ENCODE measurements at places on chromosomes 1 and 21. TPM values are rescaled to one million over a fixed set of nuclear protein-coding genes. Genes with fewer than 3 reads are reported as not detected.

DNA sequence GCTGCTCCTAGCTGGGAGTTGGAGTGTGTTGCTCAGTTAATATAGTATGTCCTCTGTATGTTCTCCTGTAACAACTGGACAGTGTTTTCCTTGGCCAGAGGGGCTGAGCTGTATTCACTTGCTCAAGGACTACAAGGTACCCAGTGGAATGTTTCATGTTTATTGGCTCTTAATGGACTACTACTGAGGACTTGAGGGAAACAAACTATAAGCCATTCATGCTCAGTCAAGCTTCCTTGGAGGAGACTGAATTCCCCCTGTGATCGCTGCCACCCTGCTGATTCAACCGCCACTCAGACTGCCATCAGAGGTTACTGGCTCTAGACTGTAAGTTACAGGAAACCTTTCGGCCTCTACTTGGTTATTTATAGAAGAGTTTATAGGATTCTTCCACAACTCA is 166.6 kb downstream of the ZC3H11B start:
- no peaks in the 10 kb centered on the region for H3K27me3 ChIP-seq
- peak overlapping the region; percentile 74 for H3K27ac ChIP-seq
- peak; percentile 40 for DNase-seq
- H3K36me3 ChIP-seq: no peaks in the 10 kb centered on the region
- peaks cover 12% of the 10 kb centered on the region for H3K4me1 ChIP-seq

Gene GPATCH2
- 11.8 TPM for polyA plus RNA-seq

- H3K4me1 ChIP-seq: no peaks in the 10 kb centered on the region
- H3K27me3 ChIP-seq: no peaks in the 10 kb centered on the region
- no peak overlapping the region for H3K27ac ChIP-seq
- no peak overlapping the region for H3K4me3 ChIP-seq
Measured at GRCh38 chr1:172991674-172992400, 58.9 kb downstream of the TNFSF18 start.

DNA sequence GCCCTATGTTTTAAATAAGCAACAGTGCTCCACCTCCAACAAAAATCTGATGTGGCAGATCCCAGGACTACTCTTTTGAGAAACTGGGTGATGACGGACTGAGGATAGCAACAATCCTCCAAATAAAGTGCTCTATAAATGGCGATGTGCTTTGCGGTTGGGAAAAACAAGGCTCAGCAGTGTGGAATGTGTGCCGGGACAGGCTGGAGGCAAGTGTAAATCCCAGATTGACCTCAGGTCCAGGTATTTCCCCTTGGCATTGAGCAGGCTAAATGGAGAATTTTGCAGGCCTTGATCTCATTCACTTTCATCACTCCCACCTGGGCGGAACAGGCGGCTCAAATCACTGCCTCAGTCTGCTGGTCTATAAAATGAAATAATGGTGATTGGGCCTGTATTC is 35.1 kb downstream of the LRRC42 start:
- no peak for DNase-seq
- no peaks in the 10 kb centered on the region for H3K4me1 ChIP-seq
- no peak overlapping the region for H3K4me3 ChIP-seq
- H3K27ac ChIP-seq: no peak overlapping the region
- H3K36me3 ChIP-seq: no peaks in the 10 kb centered on the region

Gene AMY1C
- not detected for polyA plus RNA-seq

DNA sequence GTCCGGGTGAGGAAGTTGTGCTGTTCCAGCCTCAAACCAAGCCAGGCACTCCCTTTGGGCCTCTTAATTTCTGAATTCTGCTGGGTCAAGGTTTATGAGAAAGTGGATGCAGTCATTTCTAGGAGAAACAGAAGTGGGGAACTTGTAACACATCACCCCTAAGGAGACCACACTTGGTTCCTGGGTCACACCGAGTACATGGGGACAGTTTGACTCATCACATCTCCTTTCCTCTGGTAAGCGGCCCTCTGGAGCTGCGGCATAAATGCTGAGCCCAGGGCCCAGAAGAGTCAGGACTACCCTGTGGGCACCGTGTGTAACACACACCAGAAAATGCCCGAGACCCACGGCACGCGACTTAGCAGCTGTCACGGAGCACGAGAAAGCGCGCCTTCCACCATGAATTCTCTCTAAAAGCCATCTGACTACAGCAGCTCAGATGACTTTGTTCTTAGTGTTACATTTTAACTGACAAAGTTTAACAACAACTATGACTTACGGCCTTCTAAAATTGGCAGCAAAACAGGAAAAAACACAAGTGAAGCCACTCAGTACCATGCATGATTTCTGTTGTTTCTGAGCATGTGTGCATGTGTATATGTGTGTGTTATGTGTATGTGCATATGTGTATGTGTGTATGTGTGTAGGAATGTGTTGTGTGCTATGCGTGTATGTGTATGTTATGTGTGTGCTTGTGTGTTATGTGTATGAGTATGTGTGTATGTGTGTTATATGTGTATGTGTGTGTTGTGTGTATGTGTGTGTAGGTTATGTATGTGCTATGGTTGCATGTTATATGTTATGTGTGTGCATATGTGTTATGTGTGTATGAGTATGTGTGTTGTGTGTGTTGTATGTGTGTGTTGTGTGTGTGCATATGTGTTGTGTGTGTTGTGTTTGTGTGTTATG is 50.8 kb downstream of the TOMM20 start:
- H3K27me3 ChIP-seq: no peaks in the 10 kb centered on the region
- peak overlapping the region; percentile 2 for H3K27ac ChIP-seq
- no peak for DNase-seq
- H3K36me3 ChIP-seq: no peaks in the 10 kb centered on the region
- peaks cover 20% of the 10 kb centered on the region for H3K4me1 ChIP-seq

DNA sequence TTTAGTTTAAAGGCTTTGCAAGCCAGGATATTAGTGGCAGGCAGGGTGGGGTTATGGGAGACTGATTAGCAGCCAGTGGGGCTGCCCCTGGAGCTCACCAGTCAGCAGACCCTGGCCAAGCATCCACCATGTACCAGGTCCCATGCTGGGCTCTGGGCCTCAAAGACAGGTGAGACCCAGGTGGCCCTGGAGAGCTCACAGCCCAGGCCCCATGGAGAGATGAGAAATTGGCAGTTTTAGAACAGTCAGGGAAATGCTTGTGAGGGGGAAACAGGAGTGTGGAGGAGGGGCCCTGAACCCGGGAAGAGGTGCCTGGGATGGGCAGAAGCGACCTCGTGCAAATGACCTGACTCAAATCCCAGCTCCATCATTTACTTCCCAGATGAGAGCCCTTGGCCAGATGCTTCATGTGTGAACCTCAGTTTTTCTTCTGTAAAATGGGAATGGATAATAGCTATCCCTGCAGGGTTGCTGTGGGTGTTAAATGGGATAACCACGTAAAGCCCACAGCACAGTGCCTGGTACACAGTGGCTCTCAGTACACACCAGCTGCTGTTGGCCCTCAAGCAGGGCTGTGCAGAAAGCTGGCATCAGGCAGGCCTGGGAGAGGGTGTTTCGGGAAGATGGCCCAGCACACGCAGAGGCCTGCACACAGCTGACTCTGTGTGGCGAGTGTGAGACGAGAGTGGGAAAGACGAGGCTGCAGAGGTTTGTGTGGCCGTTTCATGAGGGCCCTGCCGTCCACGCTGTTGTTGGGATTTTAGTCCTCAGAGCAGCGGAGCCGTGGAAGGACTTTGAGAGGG is 518.5 kb downstream of the PTPRU start:
- no peaks in the 10 kb centered on the region for H3K36me3 ChIP-seq
- no peaks in the 10 kb centered on the region for H3K27me3 ChIP-seq
- H3K4me3 ChIP-seq: no peak overlapping the region
- no peak overlapping the region for H3K27ac ChIP-seq
- no peaks in the 10 kb centered on the region for H3K4me1 ChIP-seq

Gene CA6
- polyA plus RNA-seq: not detected

- no peaks in the 10 kb centered on the region for H3K36me3 ChIP-seq
- no peak overlapping the region for H3K4me3 ChIP-seq
- H3K27ac ChIP-seq: no peak overlapping the region
- H3K27me3 ChIP-seq: no peaks in the 10 kb centered on the region
- H3K4me1 ChIP-seq: no peaks in the 10 kb centered on the region
- DNase-seq: no peak
Measured at GRCh38 chr1:165942062-165942461, 114.6 kb downstream of the UCK2 start.

DNA sequence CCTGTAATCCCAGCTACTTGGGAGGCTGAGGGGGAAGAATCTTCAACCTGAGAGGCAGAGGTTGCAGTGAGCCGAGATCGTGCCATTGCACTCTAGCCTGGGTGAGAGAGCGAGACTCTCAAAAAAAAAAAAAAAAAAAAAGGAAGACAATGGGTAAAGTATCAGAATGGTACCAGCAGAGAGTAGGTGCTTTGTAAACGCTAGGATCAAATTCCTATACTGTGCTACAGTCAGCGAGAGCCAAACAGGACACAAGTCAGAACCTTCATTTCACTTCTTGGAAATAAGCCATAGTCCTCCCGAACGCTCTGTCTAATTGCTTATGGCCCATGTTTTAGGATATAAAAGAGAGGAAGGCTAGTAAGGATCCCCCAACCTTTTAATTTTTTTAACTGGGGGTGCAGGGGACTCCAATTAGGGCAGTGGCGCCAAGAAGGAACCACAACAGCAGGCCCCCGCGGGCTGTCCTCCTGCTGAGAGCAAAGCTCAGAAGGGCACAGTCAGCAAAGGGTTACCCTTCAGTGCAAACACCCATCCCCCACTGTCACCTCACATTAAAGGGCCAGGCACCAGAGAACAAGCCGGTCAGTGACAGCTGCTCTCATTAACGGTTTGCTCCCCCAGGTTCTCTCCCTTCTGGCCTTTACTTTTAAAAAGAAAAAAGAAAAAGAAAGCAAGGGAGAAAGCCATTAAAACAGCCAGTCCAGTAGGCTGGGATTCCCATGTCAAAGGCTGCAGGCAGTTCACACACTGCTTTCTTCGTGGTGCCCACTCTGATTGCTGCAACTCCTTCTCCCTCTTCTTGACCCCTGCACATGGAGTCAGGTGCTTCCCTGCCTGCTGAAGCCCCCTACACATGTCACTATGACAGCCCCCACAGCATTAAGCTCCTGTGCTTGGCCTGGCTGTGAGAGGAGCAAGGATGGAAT is 69.4 kb downstream of the PLPP3 start:
- peaks cover 15% of the 10 kb centered on the region for H3K36me3 ChIP-seq
- H3K27ac ChIP-seq: peak overlapping the region; percentile 55

- H3K27me3 ChIP-seq: no peaks in the 10 kb centered on the region
- no peak overlapping the region for H3K4me3 ChIP-seq
- no peaks in the 10 kb centered on the region for H3K36me3 ChIP-seq
- H3K27ac ChIP-seq: peak overlapping the region; percentile 2
- peaks cover 21% of the 10 kb centered on the region for H3K4me1 ChIP-seq
Measured at GRCh38 chr1:21293537-21294265, 3.4 kb upstream of the ECE1 start.

GRCh38 chr1:168913711-168914463 is 184.9 kb upstream of the DPT start:
- DNase-seq: no peak
- no peaks in the 10 kb centered on the region for H3K36me3 ChIP-seq
- H3K27ac ChIP-seq: no peak overlapping the region
- H3K4me3 ChIP-seq: no peak overlapping the region

GRCh38 chr1:201447903-201448871 is 20.8 kb downstream of the PHLDA3 start:
- H3K4me1 ChIP-seq: peaks cover 5% of the 10 kb centered on the region
- no peak overlapping the region for H3K4me3 ChIP-seq
- DNase-seq: peak; percentile 88
- H3K36me3 ChIP-seq: no peaks in the 10 kb centered on the region

DNA sequence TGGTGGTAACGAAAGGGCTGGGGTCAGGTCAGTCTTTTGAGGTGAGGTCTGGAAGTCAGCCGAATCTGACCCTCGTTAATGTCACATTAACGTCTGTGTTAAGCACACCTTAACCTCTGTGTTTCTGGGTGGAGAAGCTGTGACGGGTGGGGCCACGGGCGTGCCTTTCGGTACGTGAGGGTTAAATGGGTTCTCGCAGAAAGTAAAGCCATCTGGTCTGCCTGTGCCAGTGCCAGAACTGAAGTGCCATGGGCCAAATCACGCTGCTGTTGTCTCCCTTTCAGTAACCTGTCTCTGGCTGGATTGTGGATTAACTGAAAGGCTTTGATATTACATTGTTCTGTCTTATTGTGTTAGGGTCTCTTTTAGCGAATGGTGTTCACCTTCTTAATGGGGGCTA is 14.4 kb downstream of the URB2 start:
- H3K27ac ChIP-seq: no peak overlapping the region

DNA sequence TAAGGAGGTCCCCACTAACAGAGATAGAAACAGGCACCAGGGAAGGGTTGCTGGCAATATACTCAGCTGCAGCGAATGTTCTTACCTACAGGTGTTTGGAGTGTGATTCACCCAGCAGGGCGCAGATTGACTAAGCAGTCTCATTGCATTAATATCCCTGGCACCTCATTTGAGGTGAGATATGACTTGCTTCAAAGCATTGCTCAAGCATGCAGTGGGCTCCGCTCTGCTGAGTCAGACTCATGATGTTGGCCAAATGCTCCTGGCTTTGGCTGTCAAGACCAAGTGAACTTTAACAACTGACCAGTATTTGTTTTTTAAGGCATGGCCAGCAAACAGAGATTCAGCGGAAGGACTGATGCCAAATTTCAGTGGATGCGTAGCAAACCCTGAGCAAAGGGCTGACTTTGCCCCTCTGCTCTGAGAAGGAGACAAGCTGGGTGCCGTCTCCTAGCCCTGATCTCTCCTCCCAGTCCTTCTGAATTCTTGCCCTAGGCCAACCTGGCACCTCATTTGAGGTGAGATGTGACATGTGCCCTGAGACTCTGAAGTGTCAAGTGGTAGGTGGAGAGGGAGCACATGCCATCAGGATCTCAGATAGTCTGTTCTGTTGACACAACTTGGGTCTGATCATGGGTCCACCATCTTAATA is 187.1 kb upstream of the COA6 start:
- no peaks in the 10 kb centered on the region for H3K36me3 ChIP-seq
- peaks cover 3% of the 10 kb centered on the region for H3K4me1 ChIP-seq
- H3K4me3 ChIP-seq: no peak overlapping the region
- H3K27me3 ChIP-seq: no peaks in the 10 kb centered on the region
- H3K27ac ChIP-seq: no peak overlapping the region

Gene PLXNA2
- polyA plus RNA-seq: 35.6 TPM

GRCh38 chr1:235455823-235456222 is 48.4 kb downstream of the B3GALNT2 start:
- H3K27ac ChIP-seq: no peak overlapping the region
- no peak for DNase-seq
- H3K27me3 ChIP-seq: no peaks in the 10 kb centered on the region
- peaks cover 6% of the 10 kb centered on the region for H3K4me1 ChIP-seq
- H3K4me3 ChIP-seq: no peak overlapping the region

GRCh38 chr1:193030280-193030679 is 28.9 kb downstream of the UCHL5 start:
- peaks cover 24% of the 10 kb centered on the region for H3K36me3 ChIP-seq
- H3K4me1 ChIP-seq: no peaks in the 10 kb centered on the region
- DNase-seq: no peak

- no peak overlapping the region for H3K4me3 ChIP-seq
- no peaks in the 10 kb centered on the region for H3K36me3 ChIP-seq
- DNase-seq: no peak
- H3K27ac ChIP-seq: no peak overlapping the region
- no peaks in the 10 kb centered on the region for H3K4me1 ChIP-seq
- no peaks in the 10 kb centered on the region for H3K27me3 ChIP-seq
Measured at GRCh38 chr1:30732277-30732996, 9.1 kb upstream of the MATN1 start.

Gene TXNDC12
- polyA plus RNA-seq: 58.0 TPM

- no peaks in the 10 kb centered on the region for H3K36me3 ChIP-seq
- H3K4me1 ChIP-seq: peaks cover 10% of the 10 kb centered on the region
- no peak overlapping the region for H3K4me3 ChIP-seq
- DNase-seq: no peak
Measured at GRCh38 chr1:2556678-2557481, 709 bp downstream of the TNFRSF14 start.

Measured in cardiac muscle cell (in vitro differentiated cells and primary cell).